Activated CD8-positive, alpha-beta memory T cell treated with anti-CD3 and anti-CD28 coated beads for 4 hours (primary cell): ENCODE measurements at places on chromosomes 2 and 18.

DNA sequence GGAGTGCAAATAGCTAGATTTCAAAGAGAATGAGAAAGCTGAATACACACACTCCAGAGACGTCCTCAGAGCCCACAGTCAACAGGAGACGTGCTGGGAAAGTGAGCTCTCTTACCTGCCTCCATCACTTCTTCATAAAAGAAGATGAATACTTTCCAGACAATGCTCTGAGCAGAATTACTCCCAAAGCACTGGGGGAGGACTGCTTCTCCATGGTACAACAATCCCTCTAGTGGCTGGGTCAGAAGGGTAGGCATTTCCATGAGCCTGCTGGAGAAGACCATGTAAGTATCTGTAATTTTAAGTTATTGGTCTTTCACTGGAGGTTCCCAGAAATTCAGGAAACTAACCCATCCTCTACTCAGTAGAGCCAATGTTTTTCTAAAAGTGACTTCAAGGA is 190.3 kb downstream of the RBM43 start:
- no peak for DNase-seq

- no peak for DNase-seq
Measured at GRCh38 chr2:42770288-42771131, 6.6 kb upstream of the OXER1 start.

- DNase-seq, result no peak
Measured at GRCh38 chr2:168949324-168949723, 48.2 kb downstream of the G6PC2 start.

DNA sequence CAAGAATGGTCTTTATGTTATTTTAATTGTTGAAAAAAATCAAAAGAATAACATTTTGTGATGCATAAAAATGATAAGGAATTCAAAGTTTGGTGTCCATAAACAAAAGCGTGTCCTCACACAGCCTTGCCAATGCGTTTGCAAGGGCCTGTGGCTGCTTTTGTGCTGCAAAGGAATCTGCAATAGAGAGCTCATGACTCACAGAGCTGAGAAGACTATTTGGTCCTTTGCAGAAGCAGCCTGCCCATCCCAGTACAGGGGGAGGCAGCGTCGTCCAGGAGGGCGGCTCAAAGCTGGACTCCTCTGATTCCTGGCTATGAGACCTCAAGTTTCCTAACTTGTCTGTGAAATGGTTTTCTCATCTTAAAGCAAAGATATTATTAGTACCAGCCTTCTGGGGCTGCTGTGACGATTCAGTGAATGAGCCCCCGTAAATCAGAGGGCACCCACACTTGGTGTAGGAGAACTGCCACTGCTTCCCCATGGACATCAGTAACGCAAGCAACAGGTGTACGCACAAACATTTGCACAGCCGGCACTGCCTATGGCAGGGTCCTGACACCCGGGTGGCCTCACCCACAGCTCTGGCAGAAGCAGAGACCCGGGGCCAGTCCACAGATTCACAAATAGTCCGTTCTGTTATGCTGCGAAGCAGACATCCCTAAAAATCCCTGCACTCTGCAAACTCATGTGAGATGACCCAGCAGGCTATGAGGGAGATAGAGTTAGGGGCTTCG is 70.6 kb upstream of the ASAP2 start:
- no peak for DNase-seq

- no peak for DNase-seq
Measured at GRCh38 chr2:109440499-109441156, 173.1 kb downstream of the SEPTIN10 start.

DNA sequence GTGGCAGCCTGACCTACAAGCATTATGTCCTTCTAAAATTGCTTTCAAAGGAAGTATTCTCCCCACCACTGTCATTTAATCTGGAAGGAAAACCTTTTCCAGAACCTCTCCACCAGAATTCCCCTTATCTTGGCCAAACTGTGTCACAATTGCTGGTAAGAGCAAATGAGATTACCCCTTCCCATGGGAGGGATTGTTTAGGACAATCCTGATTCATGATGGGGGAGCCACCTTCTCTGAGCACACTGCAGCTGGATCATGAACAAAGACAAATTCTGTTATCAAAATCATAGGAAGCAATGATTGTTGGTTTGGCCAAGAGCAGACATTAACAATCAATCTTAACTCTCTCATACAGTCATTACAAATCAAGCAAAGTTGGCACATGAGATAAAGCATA is 18.1 kb upstream of the ATOH8 start:
- DNase-seq, result no peak

DNA sequence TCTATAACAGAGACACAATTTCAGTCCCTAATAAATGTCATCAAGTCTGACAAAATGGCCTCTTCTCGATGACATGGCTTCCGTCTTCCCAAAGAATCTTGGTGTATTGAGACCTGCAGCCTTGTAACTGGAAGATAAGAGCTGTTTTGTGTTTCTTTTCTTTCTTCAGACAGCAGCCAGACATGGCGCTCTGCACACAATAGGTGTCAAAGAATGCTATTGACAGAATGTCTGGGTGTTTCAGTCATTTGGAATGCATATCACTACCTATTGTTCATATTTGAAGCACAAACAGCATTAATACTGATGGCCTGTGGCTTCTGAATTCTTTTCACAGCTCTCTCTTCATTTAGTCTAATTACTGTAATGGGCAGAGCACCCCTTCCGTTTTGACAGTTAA is 344.8 kb downstream of the RPRM start:
- no peak for DNase-seq

- DNase-seq, result no peak
Measured at GRCh38 chr18:13530879-13531387, 195.4 kb downstream of the FAM210A start.

GRCh38 chr2:20955277-20956026 is 88.4 kb downstream of the APOB start:
- DNase-seq, result no peak

DNA sequence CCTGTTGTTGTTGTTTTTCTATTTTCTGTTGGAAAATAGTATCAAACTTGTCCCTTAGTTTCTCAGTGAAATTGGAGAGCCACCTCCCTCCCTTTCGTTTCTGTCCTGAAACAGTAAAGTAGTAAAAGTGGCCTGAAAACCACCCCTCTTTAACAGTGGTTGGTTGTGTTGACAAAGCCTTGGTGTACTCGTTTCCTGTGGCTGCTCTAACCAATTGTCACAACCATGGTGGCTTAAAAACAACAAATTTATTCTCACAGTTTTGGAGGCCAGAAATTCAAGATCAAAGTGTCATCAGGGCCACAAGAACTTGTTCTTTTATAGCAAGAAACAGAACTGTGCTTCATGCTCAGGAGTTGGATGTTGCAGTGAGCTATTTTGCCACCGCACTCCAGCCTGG is 4.0 kb upstream of the DYSF start:
- DNase-seq, result no peak

DNA sequence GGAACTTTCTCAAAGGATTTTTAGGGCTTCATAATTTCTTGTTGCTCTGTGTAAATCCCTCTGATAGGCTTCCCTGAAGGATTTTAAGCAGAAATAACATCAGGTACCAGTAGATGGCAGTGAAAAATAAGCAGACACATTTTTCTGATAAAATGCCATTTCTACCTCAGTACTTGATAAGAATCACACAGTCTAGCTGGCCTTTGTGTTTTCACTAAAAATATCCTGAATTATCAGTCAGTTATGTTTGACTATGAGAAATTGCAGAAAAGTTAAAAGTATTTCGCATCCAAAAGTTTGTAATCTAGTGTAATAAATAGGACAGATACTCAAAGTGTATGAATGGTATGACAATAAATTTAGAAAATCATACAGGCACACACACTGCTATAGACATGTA is 68.7 kb downstream of the DNAJC10 start:
- no peak for DNase-seq

DNA sequence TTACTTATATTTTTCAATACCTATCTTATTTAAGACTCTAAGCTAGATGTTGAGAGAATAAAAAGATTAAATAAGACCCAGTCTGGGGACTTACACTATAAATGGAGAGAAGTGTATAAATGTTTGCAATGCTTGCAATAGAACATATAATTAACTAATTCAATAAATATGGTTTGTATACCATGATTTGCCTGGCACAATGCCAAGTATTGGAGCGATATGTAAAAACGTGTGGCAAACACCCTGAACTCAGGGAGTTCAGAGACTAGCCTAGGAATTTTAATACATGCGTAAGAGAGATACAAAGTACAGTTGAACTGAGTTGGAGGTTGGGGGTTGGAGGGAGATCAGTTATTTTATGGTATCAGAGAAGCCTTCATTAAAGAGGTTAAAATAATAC is 251.8 kb upstream of the DDX18 start:
- no peak for DNase-seq

DNA sequence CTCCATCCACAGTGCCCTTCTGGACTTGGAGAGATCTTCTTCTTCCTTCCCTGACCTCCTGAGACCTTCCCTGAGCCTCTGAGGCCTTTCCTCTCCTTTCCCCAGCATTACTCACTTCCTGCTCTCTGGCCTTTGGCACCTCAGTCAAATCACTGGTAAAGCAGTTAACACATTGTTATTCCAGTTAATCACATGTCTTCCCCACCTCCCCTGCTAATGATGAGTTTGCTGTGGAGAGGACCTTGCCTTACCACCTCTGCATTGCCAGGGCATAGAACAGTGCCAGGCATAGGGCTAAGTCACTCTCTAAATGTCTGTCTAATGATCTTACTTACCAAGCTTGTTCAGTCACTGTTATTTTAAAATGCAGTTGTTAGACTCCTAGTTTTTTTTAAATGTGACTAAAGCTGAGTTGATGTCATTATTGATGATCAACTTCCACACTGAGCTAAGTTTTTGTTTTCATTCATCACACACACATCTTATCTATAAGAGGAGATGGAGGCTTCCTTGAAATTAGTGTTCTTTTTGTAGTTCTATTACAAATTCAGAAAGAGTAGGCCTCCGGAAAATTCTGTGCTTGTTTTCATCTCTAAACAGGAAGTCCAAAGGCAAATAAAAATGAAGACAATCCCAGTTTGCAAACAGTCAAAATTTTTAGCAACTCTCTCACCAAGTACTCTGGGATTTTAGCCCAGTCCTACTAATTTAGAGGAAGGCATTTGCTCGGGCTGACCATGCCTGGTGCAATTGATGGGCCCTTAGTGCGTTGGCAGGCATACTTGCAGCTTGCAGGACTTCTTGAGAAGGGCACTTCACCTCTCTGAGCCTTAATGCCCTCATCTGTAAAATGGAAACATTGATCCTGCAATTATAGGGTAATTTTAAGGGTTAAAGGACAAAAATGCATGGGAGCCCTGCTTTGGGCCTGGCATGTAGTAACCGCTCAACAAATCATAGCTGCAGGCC is 113.7 kb upstream of the SPRED2 start:
- DNase-seq, result no peak

- DNase-seq, result no peak
Measured at GRCh38 chr2:65199891-65200290, 27.7 kb upstream of the ACTR2 start.

DNA sequence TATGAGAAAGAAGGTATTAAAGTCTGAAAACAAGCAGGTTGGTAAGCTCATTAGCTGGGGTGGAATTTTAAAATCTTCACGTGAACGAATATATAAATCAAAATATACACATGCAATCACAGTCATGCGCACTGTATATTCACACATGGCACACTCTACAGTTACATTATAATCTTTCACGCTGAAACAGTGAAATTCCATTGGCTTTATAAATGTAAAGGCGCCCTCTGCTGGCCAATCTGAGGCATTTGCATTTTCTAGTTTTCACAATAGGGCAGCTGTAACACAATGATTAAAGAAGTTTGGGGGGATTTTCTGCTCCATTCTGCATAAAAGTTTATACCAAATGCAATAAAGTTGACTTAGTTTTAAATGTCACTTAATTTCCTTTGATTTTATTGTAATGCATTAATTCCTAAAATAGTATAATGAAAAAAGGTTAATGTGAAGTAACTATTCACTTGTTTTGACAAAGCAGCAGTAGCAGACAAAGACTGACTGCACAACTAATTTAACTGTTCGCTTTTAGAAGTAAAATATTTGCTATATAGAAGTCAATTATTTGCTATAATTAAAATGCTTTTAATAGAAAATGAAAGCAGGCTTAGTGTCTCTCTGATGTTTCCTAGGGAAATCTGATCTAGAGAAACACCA is 17.2 kb downstream of the IFIH1 start:
- peak; percentile 13 for DNase-seq

DNA sequence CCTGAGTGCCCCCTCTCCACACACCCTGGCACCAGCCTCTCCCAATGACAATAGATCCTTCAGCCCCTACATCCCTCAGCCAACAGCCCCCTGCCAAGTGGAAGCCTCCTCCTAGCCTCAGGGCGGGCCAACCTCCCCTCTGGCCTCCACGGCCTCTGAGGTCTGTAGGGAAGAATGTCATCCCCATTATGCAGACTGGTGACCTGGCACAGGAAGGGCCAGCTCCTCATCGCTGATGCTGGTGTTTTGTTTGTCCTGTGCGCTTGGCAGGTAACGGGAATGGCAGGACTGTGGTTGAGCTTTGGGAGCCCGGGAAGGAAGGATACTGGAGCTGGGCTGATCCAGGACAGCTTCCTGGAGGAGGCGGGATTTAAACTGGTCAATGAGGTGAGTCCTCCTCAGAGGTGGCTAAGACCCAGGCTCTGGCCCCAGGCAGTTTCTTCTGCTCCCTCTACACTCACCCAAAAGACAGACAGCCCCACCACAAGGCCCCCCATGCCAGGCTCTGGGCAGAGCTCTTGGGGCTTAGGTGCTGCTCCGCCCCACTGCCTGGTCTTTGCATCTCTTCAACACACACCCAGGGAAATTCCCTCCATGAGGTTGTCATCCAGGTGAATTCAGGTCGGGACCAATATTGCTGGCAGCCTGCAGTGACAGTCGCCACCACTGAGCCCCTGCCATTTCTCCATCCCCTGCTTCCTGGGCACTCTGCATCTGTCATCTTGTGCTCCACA is 75.2 kb upstream of the SMAD7 start:
- no peak for DNase-seq

DNA sequence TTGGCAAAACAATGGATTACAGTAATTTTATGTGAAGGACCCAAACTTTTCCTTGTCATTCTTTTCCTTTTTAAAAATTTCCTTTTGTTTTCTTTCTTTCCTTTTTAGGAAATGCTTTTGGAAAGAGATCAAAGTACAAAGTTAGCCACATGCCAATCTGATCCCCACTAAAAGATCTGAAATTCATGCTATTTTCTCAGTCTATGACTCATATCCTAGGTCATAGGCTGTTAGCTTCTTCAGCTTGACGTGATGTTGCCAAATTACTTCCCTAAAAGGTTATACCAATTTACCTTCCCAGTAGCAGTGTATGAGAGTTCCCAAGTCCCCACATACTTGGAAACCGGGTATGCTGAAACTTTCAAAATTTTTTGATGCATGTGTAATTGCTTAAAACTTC is 355.3 kb downstream of the INSIG2 start:
- DNase-seq, result no peak

DNA sequence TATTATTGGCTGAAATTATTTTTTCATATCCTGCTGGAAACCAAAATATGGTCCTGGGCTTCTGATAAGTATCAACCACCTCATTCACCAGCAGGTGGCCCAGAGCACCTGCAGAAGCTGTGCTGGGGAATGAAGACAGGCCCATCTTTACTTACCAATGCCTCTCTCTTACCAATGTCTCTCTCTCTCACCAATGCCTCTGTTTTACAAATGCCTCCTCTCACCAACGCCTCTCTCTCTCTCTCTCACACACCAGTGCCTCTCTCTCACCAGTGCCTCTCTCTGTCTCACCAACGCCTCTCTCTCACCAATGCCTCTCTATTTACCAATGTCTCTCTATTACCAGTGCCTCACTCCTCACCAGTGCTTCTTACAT is 2.3 kb upstream of the MAL start:
- DNase-seq, result no peak

GRCh38 chr2:96538487-96539214 is 2.1 kb downstream of the ARID5A start:
- DNase-seq, result peak; percentile 79
